ENCODE measurements at places on chromosomes 13 and 19.

DNA sequence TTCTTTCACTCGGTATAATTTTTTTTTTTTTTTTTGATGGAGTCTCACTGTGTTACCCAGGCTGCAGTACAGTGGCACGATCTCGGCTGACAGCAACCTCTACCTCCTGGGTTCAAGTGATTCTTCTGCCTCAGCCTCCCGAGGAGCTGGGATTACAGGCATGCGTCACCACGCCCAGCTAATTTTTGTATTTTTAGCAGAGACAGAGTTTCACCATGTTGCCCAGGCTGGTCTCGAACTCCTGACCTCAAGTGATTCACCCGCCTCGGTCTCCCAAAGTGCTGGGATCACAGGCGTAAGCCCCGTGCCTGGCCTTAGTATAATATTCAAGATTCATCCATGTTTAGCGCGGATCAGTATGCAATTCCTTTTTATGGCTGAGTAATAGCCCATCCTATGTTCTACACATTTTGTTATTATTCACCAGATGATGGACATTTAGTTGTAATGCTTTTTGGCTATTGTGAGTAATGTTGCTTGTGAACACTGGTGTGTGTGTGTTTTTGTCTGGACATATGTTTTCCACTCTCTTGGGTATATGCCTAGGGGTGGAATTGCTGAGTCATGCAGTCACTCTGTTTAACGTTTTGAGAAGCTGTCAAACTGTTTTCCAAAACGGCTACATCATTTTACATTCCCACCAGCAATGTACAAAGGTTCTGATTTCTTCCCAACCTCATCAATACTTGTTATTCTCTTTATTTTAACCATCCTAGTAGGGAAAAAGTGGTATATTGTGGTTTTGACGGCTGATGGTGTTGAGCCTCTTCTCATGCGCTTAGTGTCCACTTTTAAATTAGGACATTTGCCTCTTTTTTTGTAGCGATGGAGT lies 22.9 kb downstream of the PLEKHF1 start:
- no peak for DNase-seq

- DNase-seq = no peak
These were observed 30.2 kb downstream of the HSPH1 start for GRCh38 chr13:31131470-31131961.

DNA sequence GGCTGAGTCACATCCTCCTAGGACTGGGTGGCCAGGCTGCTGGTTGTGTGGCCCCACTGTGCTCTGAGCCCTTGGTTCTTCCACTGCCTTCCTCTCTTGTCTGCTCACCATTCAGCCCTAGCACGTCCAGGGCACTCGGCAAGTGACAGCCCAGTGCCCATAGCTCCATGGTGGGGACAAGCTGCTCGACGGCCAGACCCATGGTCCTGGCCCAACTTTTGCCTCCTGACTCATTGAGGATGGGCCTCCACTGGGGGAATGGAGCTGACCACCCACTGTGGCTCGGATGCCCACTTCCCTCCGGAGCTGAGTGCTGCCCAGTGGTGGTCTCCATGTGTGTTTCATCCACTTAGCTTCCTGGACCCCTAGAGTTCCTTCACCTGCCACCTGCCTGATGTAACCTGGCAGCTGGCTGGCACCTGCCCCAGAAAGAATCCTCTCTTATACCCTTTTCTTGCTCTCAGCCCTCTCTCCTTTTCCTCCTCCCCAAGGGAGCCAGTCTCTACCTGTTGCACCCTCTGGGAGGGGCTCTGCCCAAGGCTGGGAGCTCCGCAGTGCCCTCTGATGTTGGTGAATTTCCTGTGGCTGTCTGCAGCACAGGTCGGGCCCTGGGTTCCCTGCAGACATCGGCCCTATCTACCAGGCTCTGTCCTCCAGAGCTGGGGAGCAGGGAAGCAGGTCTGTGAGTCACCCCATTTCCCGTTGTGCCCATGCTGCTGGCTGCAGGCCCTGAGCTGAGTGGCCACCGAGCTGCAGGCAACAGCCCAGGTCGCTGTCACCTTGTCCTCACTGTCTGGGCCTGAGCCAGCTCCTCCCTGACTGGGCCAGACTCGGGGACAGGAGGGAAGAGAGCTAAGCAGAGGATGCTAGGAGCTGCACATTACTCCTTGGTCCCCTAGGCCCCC lies 7.4 kb downstream of the CHST8 start:
- DNase-seq = no peak

DNA sequence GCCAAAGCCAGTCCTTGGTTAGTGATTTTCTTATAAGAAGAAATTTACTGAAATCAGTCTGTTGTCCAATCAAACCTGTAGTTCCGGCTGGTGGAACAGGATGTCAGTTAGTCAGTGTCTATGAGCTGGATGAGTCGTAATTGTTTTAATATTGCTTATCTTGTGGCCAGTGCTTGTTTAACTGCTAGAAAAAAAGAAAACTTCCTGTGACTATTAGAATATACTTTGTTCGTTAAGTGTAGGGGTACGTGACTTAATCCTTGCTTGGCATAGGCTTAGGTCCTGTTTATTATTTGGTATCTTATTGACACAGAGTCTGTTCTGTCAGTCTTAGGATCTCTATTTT lies 1484.8 kb upstream of the MIR17HG start:
- DNase-seq = no peak

DNA sequence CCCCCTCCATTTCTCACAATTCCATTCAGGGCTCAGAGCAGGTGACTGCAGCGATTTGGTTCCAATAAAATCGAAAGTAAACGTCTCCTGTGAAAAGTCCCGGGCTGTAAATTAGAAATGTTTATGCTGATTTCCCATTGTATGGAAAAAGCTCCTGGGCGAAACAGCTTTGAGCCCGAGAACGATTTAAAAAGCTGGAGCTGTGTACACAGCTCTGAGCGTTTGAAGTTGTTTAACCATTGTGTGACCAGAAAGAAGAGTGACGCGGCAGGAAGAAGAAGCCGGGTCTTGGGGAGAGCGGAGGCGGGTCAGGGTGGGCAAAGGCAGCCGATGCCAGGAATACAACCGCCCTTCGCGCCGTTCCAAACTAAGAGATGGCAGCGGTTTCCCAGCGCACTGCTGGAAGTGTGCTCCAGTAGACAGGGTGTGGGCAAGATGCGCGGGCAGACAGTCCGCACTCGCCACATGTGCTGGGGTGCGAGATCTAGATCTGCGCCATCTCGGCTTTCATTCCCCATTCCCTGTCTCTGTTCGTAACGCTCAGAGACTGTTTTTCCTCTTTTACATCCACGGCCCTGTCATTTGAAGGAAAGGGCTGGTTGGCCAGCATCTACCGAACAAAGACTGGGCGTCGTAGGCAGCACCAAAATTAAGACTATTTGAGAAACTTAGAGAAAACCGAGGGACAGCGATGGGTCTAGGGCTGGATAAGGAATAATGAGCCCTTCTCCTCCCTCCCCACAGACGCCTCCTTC lies 960 bp upstream of the GSX1 start:
- peak; percentile 21 for DNase-seq

DNA sequence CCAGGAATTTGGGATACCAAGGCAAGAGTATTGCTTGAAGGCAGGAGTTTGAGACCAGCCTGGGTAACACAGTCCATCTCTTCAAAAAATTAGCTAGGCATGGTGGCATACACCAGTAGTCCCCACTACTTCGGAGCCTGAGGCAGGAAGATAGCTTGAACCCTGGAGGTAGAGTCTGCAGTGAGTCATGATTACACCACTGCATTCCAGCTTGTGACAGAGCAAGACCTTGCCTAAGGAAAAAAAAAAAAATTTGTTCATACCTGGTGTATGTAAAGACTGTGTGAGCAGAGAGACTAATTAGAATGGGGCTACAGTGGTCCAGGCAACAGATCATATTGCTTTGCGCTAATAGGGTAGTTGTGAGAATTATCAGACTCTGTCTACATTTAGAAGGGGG lies 778.3 kb upstream of the PCDH20 start:
- DNase-seq = no peak

DNA sequence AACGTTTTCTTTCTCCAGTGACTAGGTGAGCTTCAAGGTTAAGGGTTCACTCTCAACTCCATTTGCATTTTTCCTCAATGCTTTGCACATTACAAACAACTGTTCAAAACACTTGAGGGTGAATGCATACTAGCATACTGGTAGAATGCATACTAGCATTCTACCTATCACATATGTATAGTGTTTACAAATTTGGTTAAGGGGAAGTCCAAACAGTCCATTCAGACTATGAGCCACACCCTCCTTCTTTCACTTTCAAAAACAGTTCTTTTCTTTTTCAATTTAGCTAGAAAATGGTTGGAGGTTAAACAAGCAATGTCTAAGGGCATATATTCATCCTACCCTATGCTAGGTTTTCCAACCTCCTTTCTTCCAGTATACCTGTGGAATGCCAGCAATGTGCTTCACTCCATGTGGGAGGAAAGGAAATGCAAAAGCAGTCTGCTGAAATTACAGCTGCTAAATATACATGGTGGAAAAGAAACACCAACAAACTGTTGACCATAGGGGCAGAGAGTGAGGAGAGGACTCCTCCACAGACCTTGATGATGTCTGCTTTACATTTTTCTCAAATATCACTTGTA lies 102.6 kb downstream of the DOCK9 start:
- no peak for DNase-seq

DNA sequence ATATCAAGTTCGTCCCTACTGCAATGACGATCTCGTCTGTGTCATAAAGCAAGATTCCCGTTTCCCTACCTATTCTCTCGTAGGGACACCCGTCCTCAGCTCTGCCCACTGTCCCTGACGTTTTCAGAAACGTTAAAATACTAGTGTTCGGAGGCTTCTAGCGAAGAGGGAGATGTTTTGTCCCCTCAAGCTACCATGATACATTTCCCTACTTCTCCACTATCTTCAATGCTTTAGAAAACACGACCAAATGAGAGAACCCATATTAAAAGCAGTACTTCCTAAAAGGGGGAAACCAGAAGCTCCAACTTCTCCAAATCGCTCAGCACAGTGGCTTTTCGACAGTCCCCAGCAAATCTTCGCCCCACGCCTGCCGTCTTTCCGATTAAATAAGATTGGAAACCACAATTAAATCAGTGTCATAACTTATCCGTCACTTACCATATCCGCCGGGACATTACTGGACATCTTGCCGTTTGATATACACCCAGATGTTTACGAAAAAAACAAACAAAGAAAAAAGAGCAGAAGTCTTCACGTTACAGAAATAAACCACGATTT lies 1.3 kb downstream of the UBL3 start:
- DNase-seq = peak; percentile 42

DNA sequence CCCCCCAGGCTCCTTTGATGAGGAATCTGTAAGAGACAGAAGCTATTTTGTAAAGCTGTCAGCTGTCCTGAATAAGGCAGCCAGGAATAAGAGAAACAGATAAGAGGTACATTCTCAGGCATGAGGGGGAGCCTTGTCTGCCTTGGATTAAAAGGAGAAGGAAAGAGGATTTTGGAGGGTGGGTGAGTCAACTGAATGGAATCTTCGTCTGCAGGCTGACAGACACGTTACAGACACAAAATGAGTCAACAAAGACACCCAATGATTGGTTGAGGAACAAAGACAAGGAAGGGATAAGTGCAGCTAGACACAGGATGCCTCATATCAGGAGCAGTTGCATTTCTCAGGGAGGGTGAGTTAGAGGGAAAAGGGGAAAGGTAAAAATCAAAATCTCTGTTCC lies 162.5 kb downstream of the OLFM4 start:
- DNase-seq = no peak

- DNase-seq = no peak
These were observed 309.9 kb upstream of the SLITRK1 start for GRCh38 chr13:84192125-84192524.

- DNase-seq = no peak
These were observed 41.3 kb upstream of the INTS6 start for GRCh38 chr13:51494156-51494555.

DNA sequence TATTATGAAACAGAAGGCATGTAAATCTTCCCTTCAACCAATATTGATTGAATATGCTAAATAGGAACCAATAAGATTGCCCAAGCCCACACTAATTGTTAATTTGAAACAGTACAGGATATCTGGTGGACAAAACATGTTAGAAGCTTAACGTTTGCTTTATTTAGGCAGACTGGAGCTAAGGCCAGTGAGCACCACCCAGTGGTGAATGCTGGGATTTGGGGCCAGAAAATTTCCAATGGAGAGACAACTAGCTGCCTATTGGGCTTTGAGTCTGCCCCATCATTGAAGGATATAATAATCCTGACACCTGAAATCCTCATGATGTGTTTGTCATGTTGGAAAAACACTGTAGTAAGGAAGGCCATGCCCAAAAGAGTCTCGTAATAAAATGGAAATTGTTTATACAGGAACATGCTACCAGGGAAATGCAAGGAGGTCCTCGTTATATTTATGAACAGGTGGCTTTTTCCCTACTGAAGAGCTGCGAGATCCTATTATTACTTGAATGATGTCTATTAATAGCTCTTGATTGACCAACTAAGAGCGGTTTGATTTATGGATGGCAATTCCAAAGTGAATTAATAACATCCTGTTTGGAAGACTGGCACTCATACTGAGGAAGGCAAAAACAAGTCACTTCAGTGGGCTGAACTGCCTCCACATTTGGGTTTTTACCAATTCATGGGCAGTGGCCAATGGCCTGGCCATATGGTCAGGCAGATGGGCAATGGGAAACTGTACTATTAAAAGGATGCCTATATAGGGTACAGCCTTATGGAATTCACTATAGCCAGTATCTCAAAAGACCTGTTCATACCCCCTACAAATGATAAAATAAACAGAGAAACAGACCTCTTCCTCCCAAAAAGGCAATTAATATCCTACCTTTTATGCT lies 8.7 kb downstream of the SIGLECL1 start:
- peak; percentile 0 for DNase-seq

DNA sequence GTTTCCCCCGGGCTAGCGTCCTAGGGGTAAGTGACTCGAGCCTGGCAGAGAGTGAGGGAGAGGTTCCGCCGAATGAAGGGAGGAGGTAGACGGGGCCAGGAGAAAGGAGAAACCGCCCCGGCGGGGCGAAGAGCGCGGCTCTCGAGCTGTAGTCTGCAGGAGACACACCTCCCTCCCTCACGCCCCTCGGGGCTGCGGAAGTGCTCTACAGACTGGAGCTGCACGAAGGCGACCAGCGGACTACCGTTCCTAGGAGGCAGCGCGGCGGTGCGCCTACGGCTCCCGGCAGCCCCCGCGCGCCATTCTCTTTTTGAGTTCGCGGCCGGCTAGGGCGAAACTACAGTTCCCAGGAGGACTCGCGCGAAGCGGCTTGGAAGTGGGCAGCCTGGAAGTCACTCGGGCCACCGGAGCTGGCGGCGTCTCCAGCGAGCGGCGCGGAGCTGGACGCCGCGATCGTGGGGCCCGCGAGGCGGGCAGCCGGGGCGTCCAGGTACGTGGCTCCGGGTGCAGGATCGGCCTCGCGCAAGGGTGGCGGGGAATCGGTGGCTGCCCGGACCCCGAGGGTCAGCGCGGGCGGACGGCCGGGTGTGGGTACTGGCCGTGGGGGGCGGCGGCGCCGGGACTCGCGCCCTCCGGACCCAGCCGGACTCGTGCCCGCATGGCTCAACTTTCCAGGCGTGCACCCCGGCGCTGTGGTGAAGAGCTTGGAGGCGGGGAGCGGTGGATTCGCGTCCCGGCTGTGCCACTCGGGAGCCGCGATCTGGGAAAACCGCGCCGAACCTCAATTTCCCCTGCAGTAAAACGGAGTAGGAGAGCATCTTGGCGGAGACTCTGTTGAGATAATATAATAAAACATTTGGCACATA lies at the start of gene SIPA1L3:
SIPA1L3 (plus strand) TSS at position 340 of the 866 bp plus-strand sequence. CDS start 174,358 bp downstream, outside the sequence.
- peak; percentile 92 for DNase-seq

GRCh38 chr13:82747291-82747690 lies 1135.0 kb downstream of the SLITRK1 start:
- DNase-seq = no peak

- DNase-seq = no peak
These were observed 100.7 kb upstream of the FNDC3A start for GRCh38 chr13:48875047-48875446.

GRCh38 chr13:63408331-63409189 lies 1992.9 kb upstream of the PCDH20 start:
- peak; percentile 24 for DNase-seq

GRCh38 chr19:35354898-35355297 lies 3.4 kb upstream of the FFAR3 start:
- no peak for DNase-seq

- peak; percentile 41 for DNase-seq
These were observed 58.0 kb upstream of the CYSLTR2 start for GRCh38 chr13:48595431-48596429.
